ENCODE measurements at places on chromosomes 5 and 9.

DNA sequence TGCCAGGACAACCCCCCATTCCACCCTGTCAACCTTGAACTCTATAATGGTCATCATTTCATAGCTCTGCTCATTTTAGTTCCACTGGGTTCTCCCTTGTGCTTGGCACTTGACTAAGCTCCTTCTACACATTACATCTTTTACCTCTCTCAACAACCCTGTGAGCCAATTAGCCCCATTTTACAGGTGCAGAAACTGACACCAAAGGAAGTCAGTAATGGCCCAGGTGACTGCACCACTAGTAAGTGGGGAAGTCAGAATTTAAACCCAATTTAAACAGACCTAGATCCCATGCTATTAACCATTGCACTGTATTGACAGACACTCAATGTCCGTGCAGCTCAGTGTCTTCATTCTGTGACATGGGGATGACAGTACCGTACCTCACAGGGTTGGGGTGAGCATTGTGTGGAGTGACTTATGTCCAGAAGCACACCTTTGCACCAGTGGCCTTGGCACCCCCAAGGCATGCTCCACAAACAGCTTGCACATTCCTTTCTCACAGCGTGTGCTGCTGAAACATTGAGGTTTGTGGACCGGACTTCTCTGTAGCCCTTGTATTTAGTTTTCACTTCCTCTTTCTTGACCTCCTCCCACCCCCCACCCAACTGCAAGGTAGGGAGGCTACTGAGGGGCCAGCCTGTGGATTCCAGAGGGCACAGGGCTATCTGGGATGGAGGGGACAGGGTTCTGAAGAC lies 23.1 kb downstream of the IRF1 start:
- DNase-seq: peak; percentile 50

DNA sequence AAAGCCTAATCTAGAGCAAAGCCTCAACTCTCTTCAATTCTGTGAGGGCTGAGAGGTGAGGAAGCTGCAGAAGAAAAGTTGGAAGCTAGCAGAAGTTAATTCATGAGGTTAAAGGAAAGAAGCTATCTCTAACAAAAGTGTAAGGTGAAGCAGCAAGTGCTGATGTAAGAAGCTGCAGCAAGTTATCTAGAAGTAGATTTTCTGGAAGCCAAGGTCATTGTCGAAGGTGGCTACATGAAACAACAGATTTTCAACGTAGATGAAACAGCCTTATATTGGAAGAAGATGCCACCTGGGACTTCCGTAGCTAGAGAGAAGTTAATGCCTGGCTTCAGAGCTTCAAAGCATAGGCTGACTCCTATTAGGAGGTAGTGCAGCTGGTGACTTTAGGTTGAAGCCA lies 42.0 kb downstream of the SREK1 start:
- no peak for DNase-seq

DNA sequence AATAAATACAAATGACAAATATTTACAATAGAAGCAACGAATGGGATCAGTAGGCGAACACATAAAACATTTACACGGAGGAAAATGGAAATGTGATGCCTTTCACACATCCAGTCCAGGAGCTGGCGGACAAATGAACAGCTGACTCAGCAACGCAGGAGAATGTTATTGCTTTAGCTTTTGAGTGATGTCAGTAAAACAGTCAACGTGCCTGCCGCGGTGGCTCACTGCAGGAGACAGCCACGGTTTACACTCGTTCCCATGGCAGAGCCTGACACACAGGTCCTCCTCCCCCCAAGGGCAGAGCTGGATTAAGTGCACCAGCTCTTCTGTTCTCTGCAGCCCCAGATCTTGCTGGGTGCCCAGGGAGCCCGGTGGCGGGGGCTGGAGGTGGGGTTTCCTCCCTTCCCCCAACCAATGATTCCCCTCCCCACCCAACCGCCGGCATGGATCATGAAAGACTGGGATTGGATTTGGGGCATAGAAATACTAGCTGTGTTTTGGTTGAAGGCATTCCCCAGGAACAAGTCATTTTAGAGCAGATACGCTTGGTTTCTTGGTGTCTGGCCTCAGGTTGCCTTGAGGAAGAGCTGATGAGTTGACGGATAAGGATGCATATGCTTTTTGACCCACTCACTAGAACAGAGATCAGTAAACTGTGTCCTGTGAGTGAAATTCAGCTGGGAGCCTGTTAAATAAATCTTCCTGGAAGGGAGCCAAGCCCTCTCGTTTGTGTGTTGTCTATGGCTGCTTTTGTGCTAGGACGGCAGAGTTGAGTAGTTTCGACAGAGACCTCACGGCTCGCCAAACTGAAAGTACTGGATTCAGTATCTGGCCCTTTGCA lies 12.5 kb downstream of the STC2 start:
- DNase-seq: peak; percentile 96

GRCh38 chr9:89454498-89455355 lies 43.2 kb downstream of the SEMA4D start:
- no peak for DNase-seq

GRCh38 chr9:137070201-137070905 lies at the start of gene SAPCD2:
Gene SAPCD2, minus strand, starts transcription at chr9:137070557. Its CDS starts 97 bp downstream, at chr9:137070460.
- peak; percentile 93 for DNase-seq

- peak; percentile 40 for DNase-seq
Observed at GRCh38 chr5:55308254-55308836, 556 bp downstream of the MTREX start.

DNA sequence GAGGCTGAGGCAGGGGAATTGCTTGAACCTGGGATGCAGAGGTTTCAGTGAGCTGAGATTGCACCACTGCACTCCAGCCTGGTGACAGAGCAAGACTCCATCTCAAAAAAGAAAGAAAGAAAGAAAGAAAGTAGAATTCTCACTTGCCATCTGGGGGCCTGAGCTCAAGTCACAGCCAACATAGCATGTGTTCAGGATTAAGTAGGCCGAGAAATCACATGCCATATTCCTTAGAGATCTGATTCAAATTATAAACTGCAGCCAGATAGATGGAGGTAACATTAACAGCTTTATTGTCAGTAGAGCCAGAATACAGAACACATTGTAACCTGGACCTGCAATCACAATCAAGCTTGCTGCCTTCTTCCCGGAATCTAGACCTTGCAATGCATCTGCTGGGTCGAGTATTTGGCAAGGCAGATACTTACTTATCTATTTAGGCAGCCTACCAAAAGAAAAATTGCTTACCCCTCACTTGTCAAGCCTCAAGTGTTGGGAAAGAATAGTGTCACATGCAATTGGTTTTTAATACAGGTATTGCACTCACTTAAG lies 173.7 kb downstream of the CPLANE1 start:
- no peak for DNase-seq

- DNase-seq: peak; percentile 22
Observed at GRCh38 chr5:62771341-62771740, 192.7 kb downstream of the LRRC70 start.

- DNase-seq: peak; percentile 23
Observed at GRCh38 chr5:171152382-171152781, 156.7 kb upstream of the TLX3 start.

DNA sequence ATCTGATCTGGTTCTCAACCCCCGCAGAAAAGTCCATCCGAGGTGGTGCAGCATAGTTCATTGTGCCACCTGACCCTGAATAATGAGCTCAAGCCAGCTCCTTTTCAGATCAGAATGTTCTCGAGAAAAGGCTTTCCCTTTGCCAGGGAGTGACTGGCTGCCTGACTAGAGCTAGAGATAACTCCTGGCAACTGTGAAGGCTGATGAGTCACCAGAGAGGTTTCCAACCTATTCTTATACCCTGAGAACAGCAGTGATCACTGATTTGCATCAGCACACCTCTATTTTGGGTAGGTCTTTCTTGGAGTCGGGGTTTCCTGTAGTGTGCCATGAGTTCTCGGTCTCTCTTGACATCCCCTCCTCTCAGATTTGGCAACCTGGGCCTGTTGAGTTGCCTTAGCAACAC lies 127.9 kb downstream of the PIK3R1 start:
- DNase-seq: peak; percentile 92

- DNase-seq: peak; percentile 2
Observed at GRCh38 chr9:68705531-68706362, 707 bp downstream of the PIP5K1B start.

DNA sequence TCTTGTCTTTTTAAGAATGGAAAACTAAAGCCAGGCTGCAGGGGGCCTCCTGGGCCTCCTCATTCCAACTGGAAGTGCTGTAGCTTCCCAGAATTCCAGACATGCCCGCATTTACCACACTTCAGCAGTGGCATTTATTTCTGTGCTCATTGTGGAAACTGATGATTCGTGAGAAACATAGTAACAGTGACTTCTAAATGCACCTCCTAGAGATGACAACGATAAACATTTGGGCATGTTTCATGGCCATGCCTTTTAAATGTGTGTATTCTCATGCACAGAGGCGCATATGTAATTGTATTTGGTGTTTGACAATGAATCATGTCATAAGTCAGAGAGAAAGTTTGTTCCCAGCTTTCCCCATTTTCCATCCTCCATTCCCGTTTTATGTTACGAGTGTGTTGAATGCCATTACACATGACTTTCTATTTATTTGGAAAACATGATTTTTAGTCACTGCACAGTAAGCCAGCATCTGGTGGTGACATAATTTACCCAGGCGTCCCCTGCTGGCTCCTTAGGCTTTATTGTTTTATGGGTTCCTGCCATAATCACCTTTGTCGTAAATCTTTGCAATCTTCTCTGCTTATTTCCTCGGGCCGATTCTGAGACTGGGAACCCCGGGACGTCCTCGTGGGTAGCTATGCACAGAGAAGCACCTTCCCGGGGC lies 68.8 kb upstream of the FCN2 start:
- DNase-seq: peak; percentile 1

DNA sequence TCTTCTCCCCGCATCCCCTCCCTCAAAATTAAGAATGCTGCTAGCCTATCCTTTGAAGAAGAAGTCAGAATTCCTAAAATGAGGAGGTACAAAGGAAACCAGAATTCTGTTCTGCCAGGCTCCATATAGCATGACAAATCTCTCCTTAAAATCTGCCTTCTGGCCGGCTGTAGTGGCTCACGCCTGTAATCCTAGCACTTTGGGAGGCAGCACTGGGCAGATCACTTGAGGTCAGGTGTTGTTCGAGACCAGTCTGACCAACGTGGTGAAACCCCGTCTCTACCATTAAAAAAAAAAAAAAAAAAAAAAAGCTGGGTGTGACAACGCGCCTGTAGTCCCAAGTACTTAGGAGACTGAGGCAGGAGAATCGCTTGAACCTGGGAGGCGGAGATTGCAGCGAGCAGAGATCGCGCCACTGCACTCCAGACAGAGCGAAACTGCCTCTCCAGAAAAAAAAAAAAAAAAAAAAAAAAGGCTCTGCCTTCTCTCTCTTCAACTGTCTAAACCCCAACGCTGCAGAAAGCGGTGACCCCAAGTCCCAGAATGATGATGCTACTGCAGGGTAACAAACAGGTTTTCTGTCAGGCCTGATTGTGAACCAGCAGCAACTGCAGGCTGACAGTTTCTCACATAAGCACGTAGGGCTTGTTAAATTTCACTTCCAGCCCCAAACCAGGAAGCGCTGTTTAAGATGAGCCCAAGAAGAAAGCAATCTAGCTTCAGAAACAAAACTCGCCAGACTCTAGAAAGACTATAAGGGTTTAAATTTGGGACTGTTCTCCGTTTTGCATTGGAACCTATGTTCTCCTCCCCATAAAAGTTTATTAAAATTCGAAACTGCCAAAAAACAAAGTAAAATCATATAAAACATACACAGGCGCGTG lies 963 bp upstream of the CAST start:
- peak; percentile 66 for DNase-seq

DNA sequence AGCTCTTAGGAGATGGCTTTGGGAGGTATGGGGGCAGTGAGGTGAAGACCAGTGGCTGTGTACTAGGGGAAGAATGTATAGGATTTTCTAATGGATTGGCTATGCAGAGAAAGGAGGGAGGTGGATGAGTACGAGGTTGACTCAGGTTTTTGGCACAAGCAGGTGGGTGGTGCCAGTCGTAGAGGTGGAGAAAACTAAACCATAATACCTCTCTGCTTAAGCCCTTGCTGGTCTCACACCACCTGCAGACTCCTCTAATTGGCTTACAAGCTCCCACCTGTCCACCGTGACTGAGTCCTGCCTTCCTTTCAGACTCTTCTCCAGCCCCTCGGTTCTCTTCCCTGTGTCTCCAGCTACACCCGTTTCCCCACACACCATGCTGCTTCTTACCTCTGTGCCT lies 521.7 kb upstream of the CLINT1 start:
- DNase-seq: peak; percentile 31

DNA sequence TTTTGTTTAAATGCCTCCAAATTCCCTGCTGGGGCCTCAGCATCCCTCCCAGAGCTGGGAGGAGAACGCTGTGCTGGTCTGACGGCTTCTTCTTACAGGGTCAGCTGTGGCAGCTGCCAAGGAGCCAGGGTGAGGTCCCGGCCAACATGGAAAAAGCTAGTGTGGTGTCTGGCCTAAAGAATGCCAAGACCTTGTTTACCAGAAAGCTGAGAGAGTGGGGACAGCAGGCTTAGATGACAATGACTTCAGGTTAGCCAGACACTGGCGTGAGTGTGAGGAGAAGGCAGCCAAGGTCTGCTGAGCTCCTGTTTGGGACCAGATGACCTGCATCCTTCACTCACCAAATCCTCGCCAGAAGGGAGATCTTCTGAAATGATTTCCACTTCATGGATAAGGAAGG lies 112.5 kb downstream of the CRB2 start:
- no peak for DNase-seq

GRCh38 chr5:10704949-10705621 lies 55.9 kb downstream of the DAP start:
- DNase-seq: peak; percentile 85

Measured in kidney tubule cell (primary cell).